ENCODE measurements at places on chromosomes 6 and 20. TPM values are rescaled to one million over a fixed set of nuclear protein-coding genes. Genes with fewer than 3 reads are reported as not detected.

The C20orf144 gene
- total RNA-seq: not detected

- no peak for DNase-seq
Measured at GRCh38 chr6:108868647-108869046, 20.4 kb downstream of the ARMC2 start.

GRCh38 chr20:52103913-52104545 is 87.5 kb downstream of the ZFP64 start:
- no peak for DNase-seq

GRCh38 chr6:156776470-156776839 is 723 bp upstream of the ARID1B start:
- no peak for DNase-seq

GRCh38 chr6:88741071-88741470 is 222.3 kb downstream of the RNGTT start:
- no peak for DNase-seq

- no peak for DNase-seq
Measured at GRCh38 chr6:30483677-30484279, 5.5 kb upstream of the HLA-E start.

The PGBD1 gene
- 6.2 TPM for total RNA-seq

GRCh38 chr6:118908441-118908840 is 14.5 kb downstream of the ASF1A start:
- no peak for DNase-seq

The PLAGL2 gene
- total RNA-seq: 9.8 TPM

- DNase-seq: no peak
Measured at GRCh38 chr20:20304942-20305341, 63.0 kb upstream of the INSM1 start.

DNA sequence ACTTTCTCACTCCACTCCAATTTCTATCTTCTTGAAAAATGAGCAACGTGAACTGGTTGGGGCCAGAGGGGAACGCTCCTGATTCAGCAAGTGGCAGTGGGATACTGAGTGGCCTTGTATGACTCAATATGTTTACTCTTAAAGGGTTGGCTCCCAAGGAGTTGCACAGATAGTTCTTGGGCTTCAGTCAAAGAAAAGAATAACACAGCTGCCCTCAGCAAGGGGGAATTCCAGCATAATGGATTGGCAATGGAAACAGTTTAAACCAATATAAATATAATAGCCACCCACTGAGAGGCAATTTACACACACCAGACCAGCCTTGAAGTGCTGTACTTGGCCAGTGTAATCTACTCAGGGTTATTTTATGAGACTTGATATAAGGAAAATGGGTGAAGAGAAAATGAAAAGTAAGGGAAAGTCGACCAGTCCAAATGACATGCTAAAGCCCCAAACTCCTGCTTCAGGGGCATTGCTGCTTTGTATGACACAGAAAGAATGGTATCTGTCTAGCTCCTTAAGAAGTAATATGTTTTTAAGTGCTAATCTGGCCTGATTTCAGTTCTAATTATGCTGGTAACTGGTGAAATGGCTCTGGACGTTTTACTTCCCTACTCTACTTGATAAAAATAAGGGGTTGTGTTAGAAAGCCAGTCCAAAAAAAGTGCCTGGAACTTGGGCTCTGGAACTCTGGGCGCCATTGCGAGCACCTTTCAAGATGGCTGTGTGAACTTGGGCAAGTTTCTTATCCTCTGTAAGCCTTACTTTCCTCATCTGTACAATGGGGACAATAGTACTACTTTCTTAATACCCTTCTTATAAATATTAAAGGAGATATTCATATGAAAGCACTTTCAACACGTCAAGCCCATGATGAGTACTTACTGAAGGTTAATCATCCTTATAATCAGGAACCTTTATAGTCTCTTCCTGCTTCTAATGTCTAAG is 712.9 kb upstream of the MAP3K7 start:
- DNase-seq: no peak

GRCh38 chr6:122631571-122632249 is 21.5 kb downstream of the PKIB start:
- no peak for DNase-seq

The CD83 gene
- total RNA-seq: 6.5 TPM

- DNase-seq: no peak
Measured at GRCh38 chr6:32685603-32686002, 19.1 kb upstream of the HLA-DQB1 start.

The BTBD9 gene
- 22.3 TPM for total RNA-seq
